Activated CD4-positive, CD25-positive, alpha-beta regulatory T cell (primary cell): ENCODE measurements at places on chromosomes 6 and 20.

DNA sequence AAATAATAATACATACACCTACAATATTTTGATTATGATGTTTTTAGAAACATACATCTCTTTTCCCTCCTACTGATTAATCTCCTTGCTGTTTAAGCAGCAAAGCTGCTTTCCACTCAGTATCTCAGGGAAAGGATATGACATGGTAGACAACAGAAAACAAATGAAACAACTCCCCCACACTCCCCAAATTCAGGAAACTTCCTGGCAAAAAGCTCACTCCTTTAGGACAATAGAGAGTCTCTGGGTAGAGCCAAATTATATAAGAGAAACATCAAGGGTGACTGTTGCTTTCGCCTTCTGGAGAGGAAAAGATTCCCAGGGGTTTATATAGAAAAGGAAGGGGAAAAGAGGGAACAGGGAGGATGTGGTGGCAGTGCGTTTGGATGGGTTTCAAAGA lies 48.7 kb upstream of the AHI1 start:
- no peak for DNase-seq

DNA sequence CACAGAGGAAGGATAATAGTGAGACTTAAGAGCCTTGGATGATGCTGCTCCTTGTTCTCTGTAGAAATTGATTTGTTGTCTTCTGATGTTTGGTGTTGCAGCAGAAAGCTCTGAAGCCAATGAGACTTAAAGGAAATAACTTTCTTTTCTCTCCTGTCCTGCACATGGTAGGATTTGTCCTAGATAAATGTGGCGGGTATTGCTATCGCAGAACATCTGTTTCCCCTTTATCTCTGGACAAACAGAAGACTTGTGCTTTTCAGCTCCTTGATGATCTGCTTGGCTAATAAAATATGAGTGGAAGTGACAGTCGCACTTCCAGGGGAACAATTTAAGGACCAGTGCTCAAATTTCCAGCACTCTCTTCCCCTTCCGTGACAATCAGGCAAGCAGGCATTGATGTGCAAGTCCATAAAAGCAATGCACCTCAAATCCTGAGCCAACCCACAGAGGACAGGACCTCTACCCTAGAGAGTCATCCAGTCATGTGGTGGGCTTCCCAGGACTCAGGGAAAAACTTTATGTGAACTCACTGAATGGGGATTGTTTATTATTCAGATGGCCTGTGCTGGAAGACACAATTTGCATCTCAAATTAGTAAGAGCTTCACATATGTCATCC lies 9.9 kb upstream of the NCR2 start:
- no peak for DNase-seq

GRCh38 chr6:149093643-149094042 lies 223.9 kb upstream of the TAB2 start:
- no peak for DNase-seq

- DNase-seq, result no peak
Measured at GRCh38 chr6:167565388-167565787, 240.5 kb downstream of the TTLL2 start.

GRCh38 chr6:25297823-25298522 lies 18.8 kb downstream of the CARMIL1 start:
- no peak for DNase-seq

DNA sequence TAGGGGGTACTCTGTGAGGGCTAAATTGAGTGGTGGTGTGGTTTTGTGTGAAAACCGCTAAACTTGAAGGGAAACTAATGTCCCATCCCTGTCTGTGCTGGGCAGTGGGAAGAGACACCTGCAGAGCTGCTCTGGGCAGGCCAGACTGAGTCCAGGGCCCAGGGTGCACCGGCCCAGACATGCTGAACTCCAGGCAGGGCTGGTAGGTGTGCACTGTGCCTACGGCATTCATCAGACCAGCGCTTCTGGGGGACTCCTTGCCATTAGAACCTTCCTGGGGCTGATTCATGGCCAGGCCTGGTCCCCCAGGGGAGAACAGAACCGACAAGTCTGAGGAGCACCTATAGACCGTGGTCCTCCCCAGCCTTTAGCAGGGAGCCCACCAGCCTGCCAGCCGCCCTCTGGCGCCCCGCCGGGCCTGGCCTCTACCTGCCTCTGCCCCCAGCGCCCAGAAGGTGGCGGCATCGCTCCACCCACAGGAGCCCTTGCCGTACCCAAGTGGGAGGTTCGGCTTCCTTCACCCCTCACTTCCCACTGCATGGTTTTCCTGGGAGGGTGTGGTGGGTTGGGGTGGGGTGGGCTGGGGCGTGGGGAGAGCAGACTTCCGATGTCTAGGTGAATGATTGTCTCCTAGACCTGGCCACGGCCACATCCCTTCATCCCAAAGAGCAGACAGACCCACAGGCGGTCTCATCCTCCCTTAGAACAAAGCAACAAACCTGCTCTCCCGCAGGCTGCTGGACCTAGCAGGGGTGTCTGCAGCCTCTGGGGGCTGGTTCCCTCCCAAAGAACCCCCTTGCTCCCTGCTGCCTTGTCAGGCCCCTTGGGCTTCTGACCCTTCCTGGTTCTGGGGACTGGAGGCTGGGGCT lies 15.5 kb downstream of the CCDC167 start:
- DNase-seq, result peak; percentile 56

GRCh38 chr6:158040804-158041347 lies 59.2 kb downstream of the SYNJ2 start:
- no peak for DNase-seq

GRCh38 chr6:37556881-37557644 lies 57.4 kb upstream of the CCDC167 start:
- no peak for DNase-seq
